ENCODE measurements at places on chromosomes 4 and X.

- no peak for DNase-seq
Measured at GRCh38 chr4:187687697-187688096, 307.9 kb upstream of the ZFP42 start.

GRCh38 chr4:174156239-174156826 is 127.1 kb downstream of the FBXO8 start:
- no peak for DNase-seq

GRCh38 chr4:186617921-186618320 is 62.6 kb upstream of the MTNR1A start:
- no peak for DNase-seq

DNA sequence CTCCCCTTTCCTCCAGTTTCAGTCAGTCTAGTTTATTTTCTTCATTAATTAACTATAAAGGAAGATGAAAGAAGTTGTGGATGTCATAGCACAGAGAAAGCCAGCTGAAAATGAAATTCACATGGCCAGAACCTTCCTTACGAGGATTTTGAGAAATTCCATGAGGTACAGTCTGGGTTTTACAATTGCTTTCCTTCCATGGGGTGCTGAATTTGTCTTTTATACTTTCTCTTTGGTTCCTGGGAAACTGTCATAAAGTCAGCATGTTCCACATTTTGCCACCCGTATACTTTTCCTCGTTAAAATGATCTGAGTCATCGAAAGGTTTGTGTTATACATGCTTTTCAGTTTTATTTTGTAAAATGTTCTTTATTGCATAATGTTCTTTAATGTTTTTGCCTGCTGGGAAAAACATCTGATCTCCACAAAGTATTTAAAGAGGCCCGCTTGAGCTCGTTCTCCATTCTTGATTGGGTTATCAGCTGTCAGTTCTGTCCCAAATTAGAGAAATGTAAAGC is 78.1 kb upstream of the CLDN34 start:
- no peak for DNase-seq

- DNase-seq: no peak
Measured at GRCh38 chrX:144730471-144730870, 516.8 kb upstream of the SPANXN1 start.

GRCh38 chrX:31240982-31241381 is 169.1 kb upstream of the FTHL17 start:
- no peak for DNase-seq

DNA sequence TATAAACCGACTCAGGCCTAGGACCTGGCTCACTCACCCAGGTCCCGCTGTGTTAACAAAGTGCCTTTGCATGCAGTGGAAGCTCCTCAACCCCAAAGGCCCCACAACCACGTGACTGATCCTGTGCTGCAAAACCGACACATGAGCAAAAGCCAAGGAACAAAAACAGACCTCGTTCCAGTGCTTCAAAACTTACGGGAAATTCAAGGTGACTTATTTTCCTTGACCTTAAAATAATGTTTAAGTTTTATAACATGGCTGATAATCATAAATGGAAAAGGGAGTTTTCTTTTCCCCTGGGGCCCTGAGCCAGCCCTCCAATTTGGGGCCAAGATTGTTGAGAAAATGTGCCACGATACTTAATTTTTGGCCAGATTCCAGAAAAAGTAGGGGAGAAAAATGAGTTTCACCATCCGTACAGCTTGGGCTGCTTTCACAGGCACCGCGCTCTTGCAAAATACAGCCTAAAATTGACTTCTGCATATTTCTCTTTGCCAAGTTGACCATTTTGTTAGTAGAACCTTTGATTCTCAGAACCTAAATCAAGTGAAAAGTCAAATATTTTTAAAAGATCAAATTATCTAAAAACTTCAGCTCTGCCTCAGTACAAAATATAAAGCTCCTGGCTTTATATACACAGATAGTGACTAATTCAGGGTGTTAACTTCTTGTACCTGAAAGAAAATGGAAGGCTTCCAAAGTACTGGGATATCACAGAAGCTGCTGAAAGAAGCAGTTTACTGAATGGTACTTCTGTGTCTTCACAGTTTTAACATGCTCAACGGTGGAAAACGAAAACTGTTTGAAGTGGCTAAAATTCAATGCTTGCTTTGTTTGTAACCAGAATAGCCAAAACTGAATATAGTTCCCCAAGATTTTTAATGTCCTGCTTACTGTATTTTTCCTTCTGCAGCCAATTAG is 93.8 kb downstream of the APBB2 start:
- DNase-seq: no peak

- DNase-seq: no peak
Measured at GRCh38 chr4:107492566-107492965, 227.5 kb downstream of the PAPSS1 start.

DNA sequence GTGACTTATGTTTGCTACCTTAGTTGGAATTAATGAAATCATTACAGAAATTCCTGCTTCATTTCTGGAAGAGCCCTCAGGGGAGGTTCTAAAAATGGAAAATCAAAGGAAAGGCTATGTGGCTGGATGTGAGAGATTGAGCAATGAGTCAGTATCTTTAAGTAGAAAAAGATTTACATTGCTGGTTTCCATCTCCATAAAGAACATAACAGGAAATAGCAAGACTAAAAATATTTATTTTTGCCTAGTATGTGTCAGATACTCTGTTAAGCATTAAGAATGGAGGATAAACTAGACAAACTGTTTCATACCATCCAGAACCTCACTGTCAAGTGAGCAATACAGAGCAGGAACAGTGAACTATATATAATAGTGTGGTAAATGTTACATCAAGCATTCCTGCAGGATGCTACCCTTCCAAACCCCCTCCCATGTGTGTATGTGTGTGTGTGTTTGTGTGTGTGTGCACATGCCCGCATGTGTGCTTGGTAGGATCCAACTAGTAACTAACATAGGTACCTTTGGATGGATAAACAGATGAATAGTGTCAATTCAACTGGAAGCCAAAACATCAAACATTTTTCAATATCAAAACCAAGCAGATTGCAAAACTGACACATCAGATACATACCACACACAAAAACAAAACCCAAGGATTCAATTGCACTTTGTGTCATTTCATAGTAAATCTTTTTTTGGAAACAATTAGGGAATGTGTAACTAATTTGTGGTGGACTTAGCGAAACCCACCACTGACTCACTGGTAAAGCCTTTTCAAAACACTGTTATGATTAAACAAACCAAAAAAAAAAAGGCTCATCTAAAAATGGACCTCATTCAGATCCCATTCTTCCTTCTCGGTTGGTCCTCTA is 223.4 kb downstream of the SHROOM3 start:
- DNase-seq: no peak

All from activated T-cell treated with anti-CD3 and anti-CD28 coated beads for 1 hour (primary cell).